ENCODE measurements at places on chromosomes 2 and 18.

GRCh38 chr2:239114119-239114581 lies 266.3 kb downstream of the TWIST2 start:
- no peak for DNase-seq
- H3K27ac ChIP-seq: no peak overlapping the region
- H3K4me1 ChIP-seq: peaks cover 25% of the 10 kb centered on the region
- no peaks in the 10 kb centered on the region for H3K27me3 ChIP-seq

DNA sequence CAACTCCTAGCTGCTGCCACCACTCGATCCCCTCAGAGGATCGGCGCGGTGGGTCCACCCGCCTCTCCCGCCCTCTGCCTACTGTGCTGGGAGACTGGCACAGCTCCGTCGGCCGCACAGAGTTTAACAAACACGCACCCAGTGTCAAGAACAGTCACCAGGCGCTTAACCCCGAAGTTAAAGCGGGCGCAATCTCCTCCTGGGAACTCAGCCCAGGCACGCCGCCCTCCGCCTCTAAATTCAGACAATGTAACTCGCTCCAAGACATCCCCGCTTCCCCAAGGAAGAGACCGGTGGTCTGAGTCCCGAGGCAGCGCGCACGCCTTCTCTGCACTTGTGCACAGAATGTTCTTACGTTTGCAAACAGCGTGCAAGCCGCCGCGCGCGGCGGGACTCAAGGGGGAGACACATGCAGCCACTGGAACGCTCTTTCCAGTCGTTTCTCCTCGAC lies 533 bp downstream of the CXCR4 start:
- no peaks in the 10 kb centered on the region for H3K36me3 ChIP-seq
- peak overlapping the region; percentile 28 for H3K27ac ChIP-seq
- peaks cover 31% of the 10 kb centered on the region for H3K4me1 ChIP-seq
- peak; percentile 17 for DNase-seq
- H3K4me3 ChIP-seq: peak overlapping the region; percentile 27

GRCh38 chr2:97979904-97980303 lies 15.8 kb downstream of the TMEM131 start:
- H3K4me1 ChIP-seq: peaks cover 15% of the 10 kb centered on the region
- H3K36me3 ChIP-seq: no peaks in the 10 kb centered on the region
- H3K27me3 ChIP-seq: no peaks in the 10 kb centered on the region
- H3K4me3 ChIP-seq: no peak overlapping the region
- H3K27ac ChIP-seq: no peak overlapping the region

DNA sequence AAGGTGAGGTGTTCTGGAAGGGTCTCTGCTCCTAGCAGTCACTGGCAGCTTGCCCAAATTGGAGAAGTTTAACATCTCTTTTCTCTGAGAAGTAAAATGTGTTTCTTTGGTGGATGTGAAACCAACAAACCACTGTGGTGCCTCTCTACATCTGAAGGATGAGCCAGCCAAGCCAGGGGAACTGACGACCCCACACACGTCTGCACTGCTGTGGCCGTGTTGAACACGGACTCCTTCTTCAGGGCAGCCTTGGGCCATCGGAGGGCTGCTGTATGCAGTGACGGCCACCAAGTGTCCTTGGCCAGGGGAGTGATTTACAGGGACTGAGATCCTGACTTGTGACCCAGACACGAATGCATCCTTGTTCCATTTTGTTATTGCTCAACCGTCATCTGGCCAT lies 207.8 kb downstream of the ACKR3 start:
- no peak overlapping the region for H3K4me3 ChIP-seq
- H3K36me3 ChIP-seq: no peaks in the 10 kb centered on the region
- no peak overlapping the region for H3K27ac ChIP-seq

- H3K4me3 ChIP-seq: no peak overlapping the region
- no peak overlapping the region for H3K27ac ChIP-seq
- no peaks in the 10 kb centered on the region for H3K27me3 ChIP-seq
- no peak for DNase-seq
- no peaks in the 10 kb centered on the region for H3K4me1 ChIP-seq
Measured at GRCh38 chr2:162267996-162268395, 24.8 kb upstream of the FAP start.
